GM23248 (cell line): ENCODE measurements at places on chromosomes 5 and 9. TPM values are rescaled to one million over a fixed set of nuclear protein-coding genes. Genes with fewer than 3 reads are reported as not detected.

DNA sequence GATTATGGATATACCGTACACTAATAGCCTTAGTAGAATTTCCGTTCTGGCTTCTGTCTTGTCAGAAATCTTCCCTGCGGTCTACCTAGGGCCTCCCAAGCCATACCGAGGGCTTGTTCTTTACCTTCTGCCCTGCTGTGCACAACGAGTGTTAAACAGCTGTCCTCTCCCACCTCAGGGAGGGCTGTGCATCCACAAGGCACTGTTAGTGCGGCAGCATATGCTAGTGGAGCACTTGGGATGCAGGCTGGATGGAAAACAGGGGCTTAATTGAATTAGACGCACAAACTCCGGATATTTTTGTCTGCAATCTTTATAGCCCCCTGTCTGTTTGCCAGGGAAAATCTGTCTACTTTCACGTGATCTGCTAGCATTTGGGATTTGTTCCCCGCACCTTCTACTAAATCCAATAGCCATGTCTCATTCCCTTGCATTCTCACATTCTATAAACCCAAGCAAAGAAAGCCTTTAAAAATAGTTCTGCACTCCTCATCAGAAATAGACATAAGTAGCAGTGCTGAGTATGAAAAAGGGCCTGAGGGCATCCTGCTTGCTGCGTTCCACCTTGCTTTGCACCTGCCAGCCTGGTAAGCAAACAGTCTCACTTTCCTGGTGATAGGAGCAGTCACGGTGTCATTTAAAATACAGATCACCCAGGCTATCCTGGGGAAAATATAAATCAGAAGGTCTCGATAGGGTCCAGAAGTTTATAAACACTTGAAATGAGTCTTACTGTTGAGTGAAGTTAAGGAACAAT is 382.6 kb downstream of the RASEF start:
- no peak for DNase-seq

GRCh38 chr5:117475919-117476318 is 901.3 kb upstream of the SEMA6A start:
- no peak for DNase-seq

DNA sequence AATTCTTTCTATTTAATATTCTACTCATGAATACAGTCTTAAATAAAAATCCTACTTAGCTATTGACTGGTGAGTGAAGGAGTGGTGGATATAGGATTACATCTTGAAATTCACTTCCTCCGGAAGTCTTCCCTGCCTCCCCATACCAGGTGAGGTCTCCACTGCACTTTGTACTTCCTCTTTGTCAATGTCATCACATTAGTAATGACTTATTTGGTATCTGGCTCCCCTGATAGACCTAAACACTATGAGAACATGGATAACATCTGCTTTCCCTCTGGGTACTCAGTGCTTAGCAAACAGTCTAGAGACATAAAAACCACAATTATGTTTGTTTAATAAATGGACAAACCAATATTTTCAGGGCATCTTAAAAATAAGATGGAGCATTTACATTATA is 532.1 kb downstream of the PDE4D start:
- DNase-seq: no peak

DNA sequence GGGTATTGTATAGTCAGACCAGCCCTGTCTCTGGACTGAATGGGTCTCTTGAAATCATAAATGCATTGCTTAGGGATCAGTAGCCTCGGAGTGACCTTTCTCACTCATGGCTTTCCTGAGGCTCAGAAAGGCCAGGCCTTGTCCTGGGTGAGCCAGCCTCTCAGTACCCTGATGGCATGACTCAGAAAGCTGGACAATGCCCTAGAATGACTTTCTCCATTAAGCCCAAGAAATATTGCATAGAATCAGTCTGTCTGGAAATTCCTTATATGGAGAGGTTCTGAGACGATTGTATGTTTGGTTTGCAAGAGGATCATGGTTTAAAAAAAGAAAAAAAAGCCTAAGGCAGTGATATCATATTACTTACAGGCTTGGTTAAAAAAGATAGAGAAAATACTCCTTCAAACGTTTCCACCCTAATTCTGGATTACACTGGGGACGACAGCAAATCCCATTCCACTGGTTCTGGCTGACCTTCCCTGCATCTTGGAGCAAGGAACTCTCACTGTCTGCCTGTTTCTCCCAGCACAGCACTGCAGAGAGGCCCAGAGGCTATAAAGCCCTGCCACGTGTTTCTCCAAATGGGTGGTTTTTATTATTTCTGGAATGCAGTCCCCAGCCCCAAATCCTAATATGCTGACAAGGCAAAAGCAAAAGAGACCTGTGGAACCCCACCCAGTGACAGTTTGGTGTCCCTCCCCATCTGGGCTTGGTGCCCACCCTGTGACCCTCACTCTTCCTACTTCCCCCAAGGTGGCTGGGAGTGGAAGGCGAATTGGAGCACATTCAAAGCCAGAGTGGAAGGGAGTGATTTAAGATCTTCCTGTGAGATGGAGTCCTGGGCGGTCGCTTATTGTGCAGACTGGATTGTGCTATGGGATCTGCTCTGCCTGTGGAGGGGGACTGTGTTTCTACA is 34.4 kb downstream of the MAP1B start:
- peak; percentile 91 for DNase-seq

DNA sequence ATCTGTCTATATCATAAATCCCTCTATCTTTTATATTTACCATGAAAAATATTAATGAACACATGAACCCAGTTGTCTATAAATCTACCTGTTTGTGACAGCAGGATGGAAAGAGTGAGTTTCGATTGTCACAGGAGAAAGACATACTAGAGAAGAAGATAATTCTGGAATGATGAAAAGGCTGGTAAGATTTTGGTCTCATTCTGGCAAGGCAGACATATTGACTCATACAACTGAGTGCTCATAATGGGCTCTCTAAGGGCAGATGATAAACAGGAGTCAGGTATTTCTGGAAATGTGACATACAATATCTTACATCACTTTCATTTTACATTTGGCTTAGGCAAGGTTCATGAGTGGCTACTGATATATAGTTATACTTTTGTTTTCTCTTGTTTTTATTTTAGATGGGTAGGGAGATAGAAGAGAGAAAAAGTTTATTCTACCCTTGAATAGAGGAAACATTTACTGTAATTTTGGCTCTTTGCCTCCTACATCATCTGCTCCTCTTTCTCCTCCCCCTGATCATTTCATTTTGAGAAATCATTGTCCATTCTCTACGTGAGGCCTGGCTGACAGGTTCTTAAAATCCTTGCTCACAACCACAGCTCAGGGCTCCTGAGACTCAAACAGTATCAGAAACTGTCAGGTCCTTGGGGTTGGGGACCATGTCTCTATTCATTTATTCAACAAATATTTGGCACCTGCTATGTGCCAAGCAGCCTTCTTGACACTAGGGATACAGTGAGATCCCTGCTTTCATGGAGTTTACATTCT is 14.4 kb downstream of the ELOVL7 start:
- no peak for DNase-seq

DNA sequence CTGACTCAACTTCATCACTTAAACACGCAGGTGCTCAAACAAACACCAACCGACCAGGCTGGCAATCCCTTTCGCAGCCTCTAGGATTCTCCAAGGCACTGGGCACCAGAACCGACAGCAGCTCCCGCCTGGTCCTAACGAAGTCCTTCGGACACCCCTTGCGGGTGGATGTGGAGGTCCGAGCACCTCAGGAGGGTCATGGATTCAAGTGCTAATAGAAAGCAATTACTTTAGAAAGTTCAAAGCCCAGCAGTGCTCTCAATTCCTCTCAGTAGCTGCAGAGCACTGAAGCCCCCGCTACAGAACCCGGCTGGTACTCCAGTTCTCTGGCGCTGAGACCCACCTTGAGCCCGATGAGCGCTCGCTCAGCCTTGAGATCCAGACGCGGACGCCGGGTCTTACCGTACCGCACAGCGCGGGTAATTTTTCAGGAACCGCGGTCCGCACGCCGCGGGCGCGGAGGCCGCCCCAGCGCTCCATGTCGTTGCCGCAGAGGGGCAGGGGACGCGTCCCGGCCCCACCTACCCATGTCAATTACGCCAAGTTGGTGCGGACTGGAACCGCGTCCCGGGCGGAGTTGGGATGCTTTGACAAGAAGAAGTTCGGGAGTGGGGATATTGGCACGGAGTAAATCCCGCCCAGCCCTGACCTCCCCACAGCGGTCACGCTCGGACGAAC is 638 bp downstream of the MARCHF3 start:
- peak; percentile 85 for DNase-seq

DNA sequence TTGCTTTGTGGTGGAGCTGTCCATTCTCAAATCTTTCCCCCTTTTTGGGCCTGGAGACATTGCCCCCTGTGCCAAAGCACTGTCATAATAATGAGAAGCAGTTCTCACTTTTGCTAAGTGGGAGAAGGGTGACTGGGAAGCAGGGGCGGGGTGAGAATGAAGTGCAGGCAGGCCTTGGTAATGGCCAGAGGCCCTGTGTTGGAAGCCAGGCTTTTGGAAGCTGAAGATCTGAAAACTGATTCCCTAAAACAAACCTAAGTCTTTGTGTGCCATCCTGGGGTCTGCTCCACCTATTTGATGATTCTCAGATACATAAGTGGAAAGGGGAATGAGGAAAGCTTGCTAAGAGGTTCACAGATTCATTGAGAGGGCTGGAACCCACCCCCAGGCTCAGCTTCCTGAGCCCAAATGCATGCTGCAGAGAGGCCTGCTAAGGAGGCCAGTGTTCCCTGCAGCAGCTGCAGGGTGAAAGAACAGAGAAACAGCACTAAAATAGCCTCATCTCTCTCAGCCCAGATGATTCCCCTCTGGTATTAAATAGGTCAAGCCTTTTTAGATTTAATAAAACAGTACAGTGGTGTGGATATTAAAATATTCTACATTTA is 75.0 kb downstream of the NSG2 start:
- no peak for DNase-seq

DNA sequence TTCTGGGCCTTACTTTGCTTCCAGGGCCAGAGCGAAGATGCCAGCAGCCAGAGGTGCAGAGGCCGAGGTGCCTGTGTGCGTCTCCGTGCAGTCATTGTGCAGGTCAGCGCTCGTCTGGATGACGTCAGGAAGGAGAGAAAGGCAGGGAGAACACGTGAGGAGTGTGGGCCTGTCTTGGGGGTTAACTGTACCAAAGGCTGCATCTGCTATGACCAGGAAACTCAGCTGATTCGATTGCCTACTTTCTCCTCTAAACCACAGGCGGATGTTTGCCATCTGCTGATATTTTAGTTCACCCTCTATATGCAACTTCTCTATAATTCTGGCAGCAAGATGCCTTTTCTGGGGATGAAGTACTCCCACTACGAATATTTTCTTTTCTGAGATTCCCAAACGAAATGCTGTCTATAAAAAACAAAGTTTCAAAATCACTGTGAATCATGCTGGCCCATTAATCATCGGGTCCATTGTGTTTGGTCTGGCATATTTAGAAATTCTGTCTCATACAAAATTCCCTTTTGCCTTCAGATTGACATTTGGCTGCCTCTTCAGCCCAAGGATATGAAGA is 24.8 kb downstream of the PCSK1 start:
- DNase-seq: peak; percentile 71

GRCh38 chr5:15243301-15244020 is 256.5 kb upstream of the FBXL7 start:
- DNase-seq: no peak

GRCh38 chr9:76115396-76115795 is 224.9 kb downstream of the PCSK5 start:
- DNase-seq: no peak

- no peak for DNase-seq
Measured at GRCh38 chr5:16457451-16457850, 8.1 kb downstream of the ZNF622 start.

DNA sequence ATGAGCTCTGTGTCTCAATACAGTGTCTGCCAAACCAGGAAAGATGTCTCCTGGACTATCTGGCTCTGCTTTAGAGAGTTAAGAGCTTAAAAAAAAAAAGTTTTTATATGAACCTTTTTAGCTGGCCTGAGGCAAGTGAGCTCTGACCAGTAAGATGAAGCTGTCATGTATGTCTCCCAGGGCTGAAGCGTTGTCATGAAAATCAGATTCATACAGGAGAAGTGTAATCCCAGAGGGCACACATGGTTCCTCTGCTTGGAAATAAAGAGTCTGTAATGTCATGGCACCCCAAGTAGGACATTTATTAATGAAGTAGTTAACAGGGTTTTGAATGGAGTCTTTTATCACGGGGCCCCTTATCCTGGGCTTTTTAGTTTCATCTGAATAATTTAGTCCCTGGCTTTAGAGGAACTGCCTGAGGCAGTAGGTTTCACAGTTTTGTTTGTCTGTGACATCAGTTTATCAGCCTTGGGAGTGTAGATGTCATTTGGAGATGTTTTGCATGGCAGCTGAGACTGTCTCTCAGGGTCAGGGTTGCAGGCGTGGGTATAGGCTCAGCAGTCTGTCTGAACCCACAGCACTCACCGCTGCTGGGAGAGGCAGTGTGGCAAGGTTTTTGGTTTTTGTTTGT is 223.3 kb downstream of the DIRAS2 start:
- no peak for DNase-seq

- no peak for DNase-seq
Measured at GRCh38 chr5:78108564-78108963, 185.9 kb downstream of the AP3B1 start.

DNA sequence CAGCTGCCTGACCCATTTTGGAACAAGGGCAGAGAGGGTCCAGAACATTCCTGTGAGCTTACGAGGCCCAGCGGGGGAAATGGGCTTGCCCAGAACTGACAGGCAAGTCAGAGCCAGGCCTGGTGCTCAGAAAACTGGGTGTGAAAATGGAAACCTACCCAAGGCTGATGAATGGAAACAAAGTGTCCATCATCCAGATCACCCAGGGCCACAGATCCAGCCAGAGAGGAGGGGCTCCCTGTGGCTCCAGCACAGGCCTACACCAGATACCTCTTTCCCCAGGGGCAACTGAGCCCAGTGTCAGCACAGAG is 3.1 kb downstream of the CLTB start:
- DNase-seq: peak; percentile 64

DNA sequence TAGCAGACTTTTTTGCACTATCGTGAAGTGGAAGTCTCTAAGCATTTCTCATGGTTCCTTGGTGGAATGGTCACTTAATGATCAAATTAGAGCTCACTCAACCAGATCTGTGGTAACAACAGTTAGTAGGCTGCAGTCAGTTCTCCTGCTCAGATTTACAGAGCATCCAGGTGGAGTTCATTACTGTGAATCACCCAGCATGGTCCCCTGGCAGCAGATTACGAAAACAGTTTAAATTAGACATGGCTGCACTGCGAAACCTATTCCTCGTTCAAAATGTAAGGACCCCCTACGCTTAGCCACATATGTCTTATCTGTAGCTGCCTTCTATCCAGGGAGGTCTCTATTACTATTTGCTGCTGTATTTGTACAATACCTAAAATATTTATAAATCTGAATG is 823.6 kb upstream of the ARRDC3 start:
- no peak for DNase-seq

- DNase-seq: no peak
Measured at GRCh38 chr5:173878224-173878967, 9.8 kb upstream of the CPEB4 start.

Gene UNC5A
- not detected in 2 replicates for total RNA-seq

Gene PTTG1
- total RNA-seq: 22.8 and 49.0 TPM in 2 replicates

Gene PKN3
- 0.89 and 2.1 TPM in 2 replicates for total RNA-seq

Gene SOHLH1
- total RNA-seq: not detected in 2 replicates

Gene OTULINL
- 1.3 TPM in 1 of 2 replicates, not detected in the other for total RNA-seq

Gene SMC2
- 13.4 and 15.8 TPM in 2 replicates for total RNA-seq

Gene COL5A1
- 812 and 897 TPM in 2 replicates for total RNA-seq

Gene CBY3
- not detected in 2 replicates for total RNA-seq
